A673 (cell line): ENCODE measurements at places on chromosomes 6 and 20. TPM values are rescaled to one million over a fixed set of nuclear protein-coding genes. Genes with fewer than 3 reads are reported as not detected.

MMP24 gene
- 0.11 and 0.20 TPM in 2 replicates for total RNA-seq

COL21A1 gene
- 49.0 and 51.6 TPM in 2 replicates for total RNA-seq

GRCh38 chr6:8343600-8343999 lies 91.7 kb downstream of the SLC35B3 start:
- H3K27ac ChIP-seq: no peak overlapping the region
- peaks cover 9% of the 10 kb centered on the region for H3K4me1 ChIP-seq
- DNase-seq: no peak
- no peaks in the 10 kb centered on the region for H3K36me3 ChIP-seq
- H3K4me3 ChIP-seq: no peak overlapping the region

- no peaks in the 10 kb centered on the region for H3K27me3 ChIP-seq
- no peak overlapping the region for H3K4me3 ChIP-seq
- DNase-seq: no peak
- no peak overlapping the region for H3K27ac ChIP-seq
Observed at GRCh38 chr6:14957355-14958059, 288.4 kb upstream of the JARID2 start.

- no peak overlapping the region for H3K27ac ChIP-seq
- H3K4me3 ChIP-seq: no peak overlapping the region
- no peaks in the 10 kb centered on the region for H3K36me3 ChIP-seq
Observed at GRCh38 chr20:59363101-59363500, 62.7 kb downstream of the EDN3 start.

GRCh38 chr6:491233-491632 lies 99.7 kb downstream of the IRF4 start:
- no peak for DNase-seq
- H3K4me3 ChIP-seq: no peak overlapping the region
- H3K4me1 ChIP-seq: no peaks in the 10 kb centered on the region
- no peaks in the 10 kb centered on the region for H3K36me3 ChIP-seq
- no peak overlapping the region for H3K27ac ChIP-seq
